NCI-H2081 treated with DMSO at 0.1 percent for 48 hours (cell line): ENCODE measurements at places on chromosomes 12 and 14.
A peak's percentile ranks its signal among the peaks of the same experiment; 100 is the strongest.

- DNase-seq = no peak
Observed at GRCh38 chr14:78455896-78456435, 285.8 kb downstream of the NRXN3 start.

GRCh38 chr12:118448341-118448740 lies 72.0 kb downstream of the SUDS3 start:
- no peak for DNase-seq

DNA sequence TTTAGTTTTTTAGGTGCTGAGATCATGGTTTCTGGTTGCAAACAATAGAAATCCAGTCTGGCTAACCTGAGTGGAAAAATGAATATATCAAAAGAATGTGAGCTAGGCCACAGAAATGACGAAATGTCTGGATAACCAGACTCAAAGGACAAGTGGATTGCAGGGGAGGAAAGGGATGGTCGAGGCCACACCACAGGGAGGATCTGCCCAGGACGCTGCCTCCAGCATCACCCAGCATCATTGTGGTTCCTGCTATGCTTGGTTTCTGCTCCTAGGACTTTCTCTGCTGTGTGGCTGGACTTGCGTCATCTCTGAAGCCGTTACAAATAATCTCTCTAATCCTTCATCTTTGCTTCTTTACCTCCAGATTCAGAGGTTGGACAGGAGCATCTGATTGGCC lies 80.4 kb downstream of the TTC8 start:
- DNase-seq = no peak

GRCh38 chr12:64566831-64567517 lies 43.3 kb upstream of the RASSF3 start:
- DNase-seq = no peak

DNA sequence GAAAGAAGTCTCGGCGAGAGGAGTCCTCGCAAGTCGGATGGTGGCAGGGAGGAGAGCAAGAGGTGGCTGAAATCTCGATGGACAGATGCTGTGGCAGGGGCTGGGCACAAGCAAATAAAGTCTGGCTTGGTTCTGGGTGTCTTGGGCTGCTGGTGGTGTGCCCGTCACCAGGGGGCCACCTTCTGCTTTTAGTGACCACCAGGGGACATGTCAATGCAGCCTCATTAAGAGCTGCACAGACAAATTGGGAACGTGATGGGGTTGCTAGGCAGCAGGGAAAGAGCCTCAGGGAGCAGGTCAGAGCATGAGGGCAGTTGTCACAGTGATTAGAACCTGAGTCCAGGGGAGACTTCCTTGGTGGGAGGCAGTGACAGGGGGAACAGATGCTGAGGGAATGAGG lies 44.0 kb downstream of the LRRC74A start:
- no peak for DNase-seq

- no peak for DNase-seq
Observed at GRCh38 chr12:77218278-77218677, 152.9 kb upstream of the E2F7 start.

DNA sequence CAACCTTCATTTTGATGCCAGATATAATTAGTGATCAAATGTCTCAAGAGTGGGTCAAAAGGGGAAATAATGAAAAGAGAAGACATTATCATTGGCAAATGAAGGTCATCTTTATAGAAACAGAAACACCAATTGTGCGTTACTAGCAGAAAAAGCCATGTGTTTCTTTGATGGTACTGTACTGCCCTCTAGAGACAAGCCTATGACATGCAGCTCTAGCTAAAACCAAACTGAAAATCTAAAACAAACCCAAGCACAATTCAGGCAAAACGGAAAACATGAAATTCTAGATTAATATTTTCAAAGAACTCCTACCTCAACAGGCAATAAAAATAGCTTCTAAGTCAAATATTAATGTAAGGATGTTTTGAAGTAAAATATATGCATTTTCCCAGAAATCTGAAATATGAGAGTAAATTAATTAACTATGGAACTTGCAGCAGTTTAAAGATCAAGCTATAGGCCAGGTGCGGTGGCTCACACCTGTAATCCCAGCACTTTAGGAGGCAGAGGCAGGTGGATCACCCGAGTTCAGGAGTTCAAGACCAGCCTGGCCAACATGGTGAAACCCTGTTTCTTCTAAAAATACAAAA lies 115.4 kb downstream of the KLHL28 start:
- DNase-seq = peak; percentile 20

GRCh38 chr14:91405241-91405721 lies 12.3 kb downstream of the CCDC88C start:
- no peak for DNase-seq

- DNase-seq = no peak
Observed at GRCh38 chr12:6570264-6570887, 2.3 kb upstream of the NOP2 start.

DNA sequence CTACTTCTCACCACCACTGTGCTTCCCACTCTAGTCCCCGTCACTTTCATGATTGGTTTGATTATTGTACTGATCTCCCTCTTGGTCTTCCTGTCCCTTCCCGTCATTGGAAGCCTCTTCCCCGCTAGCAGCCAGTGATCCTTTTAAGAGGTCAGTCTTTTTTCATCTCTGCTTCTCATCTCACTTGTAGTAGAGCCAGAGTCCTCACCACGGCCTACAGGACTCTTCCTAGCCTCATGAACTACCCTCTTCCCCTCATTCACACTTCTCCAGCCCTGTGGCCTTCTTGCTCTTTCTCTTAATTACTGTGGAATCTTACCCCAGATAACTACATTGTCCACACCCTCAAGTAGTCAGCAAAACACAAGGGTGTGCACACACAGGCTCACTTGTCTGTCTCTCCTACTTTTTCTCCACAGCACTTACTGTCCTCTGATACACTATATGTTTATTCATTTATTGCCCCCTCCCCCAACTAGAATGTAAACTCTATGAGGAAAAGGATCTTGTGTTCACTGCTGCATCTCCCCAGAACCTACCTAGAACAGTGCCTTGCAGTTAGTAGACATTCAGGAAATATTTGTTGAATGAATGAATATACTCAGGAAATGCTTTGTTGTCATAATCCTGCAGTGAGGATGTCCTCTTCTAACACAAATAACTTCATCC lies 66.3 kb downstream of the CKB start:
- no peak for DNase-seq
